ENCODE measurements at places on chromosomes 5 and 9.

DNA sequence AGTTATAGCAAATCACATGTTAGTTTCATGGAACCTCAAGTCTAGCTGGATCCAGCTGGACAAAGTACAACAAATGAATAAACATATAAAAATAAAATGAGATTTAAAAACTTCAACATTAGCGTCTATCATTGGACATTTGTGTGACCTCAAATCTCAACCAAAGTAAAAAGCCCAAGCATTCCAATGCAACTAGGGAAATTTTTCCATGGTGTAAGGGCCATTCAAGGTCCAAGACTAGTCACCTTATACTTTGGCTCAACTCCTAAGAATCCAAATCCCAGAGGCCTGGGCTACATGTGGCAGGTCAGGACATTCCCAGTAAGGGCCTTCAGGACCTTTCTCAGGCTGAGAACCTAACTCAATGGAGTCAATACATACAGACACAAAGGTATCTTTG, 137.4 kb upstream of the DMAC1 start:
- DNase-seq = no peak

- DNase-seq = no peak
Observed at GRCh38 chr5:124842725-124843595, 96.5 kb upstream of the ZNF608 start.

- DNase-seq = no peak
Observed at GRCh38 chr9:124228516-124228915, 29.2 kb upstream of the NEK6 start.

- DNase-seq = peak; percentile 40
Observed at GRCh38 chr5:87268126-87268969, 665 bp downstream of the RASA1 start.

DNA sequence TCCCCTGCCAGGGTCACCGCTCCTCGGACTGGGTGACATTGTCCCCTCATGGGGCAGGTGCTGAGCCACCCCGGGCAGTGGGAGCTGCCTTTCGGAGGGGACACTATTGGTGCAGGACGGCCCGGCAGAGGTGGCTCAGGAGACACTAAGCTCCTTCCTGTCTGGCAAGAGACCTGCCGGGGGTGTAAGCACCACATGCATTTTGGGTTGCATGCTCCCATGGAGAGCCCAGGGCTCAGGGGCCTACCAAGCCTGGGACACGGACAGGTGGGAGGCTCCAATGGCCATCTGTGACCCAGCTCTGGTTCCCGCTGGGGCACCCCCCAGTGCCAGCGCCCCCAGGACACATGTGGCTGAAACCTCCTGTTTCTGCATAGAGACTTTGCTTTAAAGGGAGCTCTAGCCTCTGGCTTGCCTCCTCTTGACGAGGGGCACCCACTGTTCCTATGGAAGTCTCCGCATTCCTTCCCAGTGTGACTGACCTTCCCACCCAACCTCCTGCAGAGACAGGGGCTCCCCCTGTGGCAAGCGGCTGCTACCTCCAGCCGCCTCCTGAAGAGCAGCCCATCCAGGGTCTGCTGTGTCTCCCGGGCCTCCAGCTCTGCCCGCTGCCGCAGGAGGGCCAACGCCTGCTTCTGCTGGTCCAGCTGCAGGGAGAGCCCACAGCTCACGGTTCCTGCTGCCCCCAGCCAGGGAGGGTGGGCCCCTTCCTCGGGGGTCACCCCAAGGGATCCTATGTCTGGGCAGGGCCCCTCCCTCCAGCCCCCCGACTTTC, 28.1 kb downstream of the CCDC187 start:
- no peak for DNase-seq

DNA sequence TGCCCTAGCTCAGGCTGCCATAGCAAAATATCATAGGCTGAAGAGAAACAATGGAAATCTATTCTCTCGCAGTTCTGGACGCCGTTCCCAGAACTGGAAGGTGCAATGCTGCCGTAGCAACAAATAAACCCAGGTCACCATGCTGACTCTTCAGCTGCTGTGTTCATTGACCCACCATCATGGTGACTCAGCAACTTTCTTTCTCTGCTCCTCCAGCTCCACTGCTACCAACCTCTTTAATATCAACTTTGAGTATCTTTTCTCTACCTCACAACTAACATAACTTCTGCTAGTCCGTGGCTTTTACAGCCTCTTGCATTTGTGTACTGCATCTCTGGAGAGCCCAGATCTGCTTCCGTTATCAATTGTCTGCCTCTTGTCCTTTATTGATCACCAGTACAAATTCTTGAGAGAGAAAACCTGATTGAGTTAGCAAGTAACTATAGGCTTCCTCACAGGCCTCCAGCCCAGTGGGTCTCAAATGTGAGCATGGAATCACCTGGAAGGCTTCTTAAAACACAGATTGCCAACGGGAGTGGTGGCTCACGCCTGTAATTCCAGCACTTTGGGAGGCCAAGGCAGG, 47.3 kb upstream of the SLC30A5 start:
- no peak for DNase-seq

DNA sequence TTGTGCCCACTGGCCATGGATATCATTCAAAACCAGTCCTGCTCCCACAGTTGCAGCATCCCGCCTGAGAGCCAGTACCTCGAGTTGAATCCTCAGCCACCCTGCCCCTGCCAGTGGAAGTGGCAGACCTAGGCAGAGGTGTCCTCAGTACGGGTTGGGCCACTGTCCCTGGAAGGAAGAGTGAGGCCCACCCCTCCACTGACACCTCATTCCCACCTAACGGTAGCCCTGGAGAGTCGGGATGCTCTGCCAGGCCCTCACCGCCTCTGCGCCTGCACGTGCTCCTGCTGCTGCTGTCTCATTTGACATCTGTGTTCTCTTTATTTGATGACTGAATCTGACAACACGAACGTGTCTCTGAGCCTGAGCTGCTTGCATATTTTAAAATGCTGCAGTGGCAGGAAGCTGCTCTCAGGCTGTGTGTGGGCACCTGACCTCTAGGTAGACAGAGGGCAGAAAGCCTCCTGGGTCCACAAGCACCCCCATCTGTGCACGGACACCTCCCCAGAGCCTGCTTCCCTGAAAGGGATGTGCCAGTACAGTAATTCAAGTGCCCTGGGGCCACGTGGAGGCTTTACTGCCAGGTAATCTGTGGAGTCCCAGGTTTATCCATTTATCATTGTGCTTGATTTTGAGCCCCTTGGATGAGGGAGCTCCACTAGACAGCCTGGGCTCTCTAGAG, 194.7 kb downstream of the CACNA1B start:
- DNase-seq = no peak

DNA sequence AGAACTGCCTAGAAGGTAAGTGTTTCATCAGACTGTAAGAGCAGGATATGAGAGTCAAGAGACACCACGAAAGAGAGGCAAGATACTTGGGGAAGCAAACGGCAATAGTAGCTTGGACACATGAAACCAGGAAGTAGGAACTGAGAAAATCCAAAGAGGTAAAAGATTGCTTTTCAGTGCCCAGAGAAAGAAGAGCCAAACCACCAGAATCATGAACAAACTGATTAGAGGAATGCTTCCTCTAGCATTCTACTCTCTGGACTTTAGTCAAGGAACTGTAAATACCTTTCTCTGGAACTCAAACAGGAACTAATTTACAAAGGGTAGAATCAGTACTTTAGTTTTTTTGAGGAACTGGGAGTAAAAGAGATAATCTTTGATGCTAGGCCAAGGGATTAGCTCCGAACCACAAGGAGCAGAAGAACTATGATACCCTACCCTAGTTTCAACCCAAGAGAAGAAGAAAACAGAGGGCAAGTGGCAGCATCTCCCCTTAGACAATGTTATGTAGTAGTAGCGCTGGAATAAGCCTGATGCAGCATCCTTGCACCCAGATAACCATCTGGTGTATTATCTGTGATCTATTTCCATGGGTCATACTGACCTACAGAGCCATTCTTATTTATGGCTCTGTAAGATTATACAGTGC, 41.3 kb downstream of the EFCAB9 start:
- no peak for DNase-seq

GRCh38 chr5:62305358-62305714, 670 bp upstream of the KIF2A start:
- DNase-seq = no peak

DNA sequence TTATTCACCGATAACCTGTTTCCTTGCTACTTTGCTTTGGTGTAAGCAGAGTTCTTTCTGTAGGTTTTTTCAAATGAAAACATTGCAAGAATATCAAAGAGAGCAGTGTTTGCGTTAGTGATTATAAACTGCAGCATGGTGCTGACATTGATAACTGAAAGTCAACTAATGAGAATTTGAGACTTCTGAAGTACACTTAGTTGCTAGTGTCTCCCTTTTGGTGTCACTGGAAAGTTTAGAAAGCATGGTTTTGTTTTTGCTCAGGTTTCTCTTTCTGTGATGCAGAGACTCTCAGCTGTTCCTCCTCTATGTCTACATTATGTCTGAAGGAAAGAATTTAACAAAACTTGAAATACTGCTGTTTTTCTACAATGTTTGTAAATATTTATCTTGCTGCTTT, 80.2 kb upstream of the ZNF169 start:
- DNase-seq = no peak

- DNase-seq = no peak
Observed at GRCh38 chr9:87959916-87960581, 14.3 kb downstream of the CDK20 start.

- no peak for DNase-seq
Observed at GRCh38 chr5:148788636-148789035, 37.8 kb upstream of the ADRB2 start.

DNA sequence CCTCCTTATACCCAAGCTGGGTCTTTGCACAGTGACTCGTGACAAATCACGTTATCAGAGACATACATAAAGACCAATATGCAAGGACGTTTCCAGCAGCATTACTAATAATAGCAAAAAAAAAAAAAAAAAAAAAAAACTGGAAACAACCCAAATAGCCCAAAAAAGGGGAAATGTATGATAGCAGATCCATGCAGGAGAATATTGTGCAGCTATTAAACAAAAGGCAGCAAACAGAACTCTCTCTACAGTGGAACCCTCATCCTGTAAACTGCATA, 37.7 kb downstream of the C5orf15 start:
- no peak for DNase-seq

DNA sequence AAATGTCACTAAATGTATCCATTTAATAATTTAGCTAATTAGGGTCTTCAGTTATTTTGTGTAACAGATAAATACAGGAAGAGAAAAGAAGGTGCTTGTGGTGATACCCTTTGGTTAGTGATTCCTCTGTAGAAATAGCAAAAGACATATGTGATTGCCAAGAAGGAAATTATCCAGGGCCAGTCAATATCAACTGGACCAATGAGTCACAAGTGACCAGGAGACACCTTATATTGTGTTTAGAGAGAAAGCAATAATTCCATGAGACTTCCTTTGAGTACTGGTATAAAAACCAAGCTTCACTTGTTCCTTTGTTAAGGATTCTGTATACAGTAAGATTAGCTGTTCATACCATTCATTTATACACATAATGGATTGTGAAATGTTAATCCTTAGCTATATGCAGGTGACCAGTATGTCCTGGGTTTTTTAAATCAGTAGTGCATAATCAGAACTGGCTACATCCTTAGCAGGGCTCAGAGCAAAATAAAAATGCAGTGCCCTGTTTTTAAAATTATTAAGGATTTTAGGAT, 11.7 kb upstream of the F2R start:
- no peak for DNase-seq

GRCh38 chr5:27947088-27947487, 908.7 kb upstream of the CDH9 start:
- DNase-seq = peak; percentile 62
